ENCODE measurements at places on chromosomes 3 and 15.
A peak's percentile ranks its signal among the peaks of the same experiment; 100 is the strongest.

DNA sequence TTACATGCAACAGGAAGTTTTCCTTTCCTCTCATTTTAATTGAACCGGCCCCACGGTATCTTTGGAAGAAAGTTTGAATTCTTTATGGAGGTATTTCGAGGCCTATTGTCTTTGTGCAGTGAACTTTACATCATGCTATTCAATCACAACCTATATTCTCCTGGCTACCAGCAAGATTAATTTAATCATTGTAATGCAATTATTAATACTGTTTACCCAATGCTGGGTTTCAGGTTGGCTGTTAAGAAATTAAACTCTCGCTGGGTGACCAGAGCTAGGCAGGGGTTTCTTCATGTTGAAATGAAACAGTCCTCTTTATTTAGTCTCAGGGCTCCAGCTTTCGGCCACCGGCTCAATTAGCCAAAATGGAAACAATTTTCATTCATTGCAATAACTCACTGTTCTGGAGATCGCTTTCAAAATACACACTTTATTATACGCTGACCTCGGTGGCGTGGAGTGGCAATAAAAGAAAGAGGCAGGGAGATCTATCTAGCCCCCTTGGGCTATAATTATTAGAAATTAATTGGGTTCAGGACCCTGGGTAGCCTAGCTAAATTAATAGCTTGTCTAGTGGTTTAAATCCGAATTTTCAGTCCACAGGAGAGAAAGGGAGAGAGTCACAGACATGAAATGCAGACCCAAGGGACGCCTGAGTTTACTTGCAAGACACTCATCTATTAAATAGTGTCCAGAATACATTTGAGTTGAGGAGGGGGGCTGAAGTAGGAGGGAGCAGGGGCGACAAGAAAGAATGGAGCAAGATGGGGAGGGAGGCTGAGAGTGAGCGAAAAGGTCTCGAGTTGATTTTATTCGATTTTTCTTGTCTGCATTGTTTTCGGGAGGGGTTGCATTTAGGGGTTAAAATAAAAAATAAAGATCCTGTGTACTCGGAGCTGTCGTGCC lies 3.9 kb upstream of the MECOM start:
- DNase-seq, result peak; percentile 42

DNA sequence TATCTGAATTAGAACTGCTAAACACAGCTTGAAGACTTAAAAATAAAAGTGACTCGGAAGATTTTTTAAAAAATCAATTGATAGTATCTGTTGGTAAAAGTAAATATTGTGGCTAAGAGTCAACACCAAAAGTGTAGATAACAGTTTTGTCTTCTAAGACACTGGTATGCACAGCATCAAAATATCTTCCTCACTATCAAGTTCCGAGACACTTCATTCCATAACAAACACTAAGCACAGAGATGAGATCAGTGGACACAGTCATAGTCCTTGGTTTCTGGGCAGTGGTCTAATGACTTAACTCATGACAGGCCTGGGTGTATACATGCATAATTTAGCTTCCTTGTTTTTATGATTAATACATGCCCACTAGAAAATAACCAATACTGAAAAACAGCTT lies 63.2 kb downstream of the PXYLP1 start:
- DNase-seq, result no peak

DNA sequence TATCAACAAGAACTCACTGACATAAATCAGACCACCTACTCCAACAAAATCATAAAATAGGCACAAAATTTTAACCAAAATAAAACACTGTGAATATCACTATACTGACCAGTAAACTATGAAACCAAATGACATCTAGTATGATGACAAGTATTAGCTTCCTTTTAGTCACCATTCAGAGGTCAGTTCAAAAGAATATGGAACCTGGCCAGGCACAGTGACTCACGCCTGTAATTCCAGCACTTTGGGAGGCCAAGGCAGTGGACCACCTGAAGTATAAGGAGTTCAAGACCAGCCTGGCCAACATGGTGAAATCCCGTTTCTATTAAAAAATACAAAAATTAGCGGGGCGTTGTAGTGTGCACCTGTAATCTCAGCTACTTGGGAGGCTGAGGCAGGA lies 65.8 kb downstream of the SMARCC1 start:
- DNase-seq, result no peak

DNA sequence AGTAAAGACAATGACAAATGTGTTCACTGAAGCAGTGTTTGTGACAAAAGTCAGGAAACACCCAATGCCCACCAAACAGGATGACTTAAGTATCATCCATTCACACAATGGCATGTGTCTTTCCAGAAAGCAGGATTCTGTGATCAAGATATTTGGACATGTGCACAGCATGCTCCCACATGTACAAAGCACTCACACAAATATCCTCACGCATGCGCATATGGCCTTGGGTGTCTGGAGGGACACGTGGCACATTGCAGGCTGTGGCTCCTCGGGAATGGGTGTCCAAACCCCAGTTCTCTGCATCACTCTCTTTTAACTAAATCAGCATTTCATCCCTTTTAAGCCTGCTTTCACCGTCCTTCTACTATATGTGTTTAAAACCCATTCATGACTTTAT lies 130.5 kb downstream of the KLF13 start:
- DNase-seq, result no peak

DNA sequence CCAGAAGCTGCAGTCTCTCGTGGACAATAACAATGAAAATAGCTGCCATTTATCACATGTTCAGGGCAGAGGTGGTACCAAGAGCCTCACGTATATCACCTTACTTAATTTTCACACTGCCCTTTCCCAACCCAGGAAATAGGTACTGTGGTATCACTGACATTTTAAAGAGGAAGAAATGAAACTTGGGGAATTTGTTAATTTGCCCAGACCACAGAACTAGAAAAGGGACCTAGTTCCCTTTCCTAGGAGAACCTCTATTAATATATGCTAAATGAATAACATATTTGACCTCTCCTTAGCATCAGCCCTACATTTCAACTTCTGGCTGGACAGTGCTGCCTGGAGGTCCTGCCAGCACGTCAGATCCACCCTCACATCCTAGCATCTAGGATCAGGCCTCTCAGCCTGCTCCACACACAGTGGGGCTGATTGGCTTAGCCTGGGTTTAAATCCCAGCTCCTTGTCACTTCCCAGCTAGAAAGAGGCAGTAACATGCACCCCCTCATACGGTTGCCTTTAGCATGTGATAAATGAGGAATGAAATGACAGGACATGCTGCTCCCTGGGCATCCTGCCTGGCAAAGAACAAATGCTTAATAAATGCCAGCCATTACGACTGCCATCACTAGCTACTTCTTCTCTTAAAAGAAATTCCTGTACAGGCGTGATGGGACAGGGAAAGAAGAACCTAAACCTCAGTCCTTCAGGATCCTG lies 95.1 kb upstream of the TNFAIP8L3 start:
- no peak for DNase-seq

GRCh38 chr15:90790057-90790456 lies 72.9 kb downstream of the BLM start:
- DNase-seq, result no peak

DNA sequence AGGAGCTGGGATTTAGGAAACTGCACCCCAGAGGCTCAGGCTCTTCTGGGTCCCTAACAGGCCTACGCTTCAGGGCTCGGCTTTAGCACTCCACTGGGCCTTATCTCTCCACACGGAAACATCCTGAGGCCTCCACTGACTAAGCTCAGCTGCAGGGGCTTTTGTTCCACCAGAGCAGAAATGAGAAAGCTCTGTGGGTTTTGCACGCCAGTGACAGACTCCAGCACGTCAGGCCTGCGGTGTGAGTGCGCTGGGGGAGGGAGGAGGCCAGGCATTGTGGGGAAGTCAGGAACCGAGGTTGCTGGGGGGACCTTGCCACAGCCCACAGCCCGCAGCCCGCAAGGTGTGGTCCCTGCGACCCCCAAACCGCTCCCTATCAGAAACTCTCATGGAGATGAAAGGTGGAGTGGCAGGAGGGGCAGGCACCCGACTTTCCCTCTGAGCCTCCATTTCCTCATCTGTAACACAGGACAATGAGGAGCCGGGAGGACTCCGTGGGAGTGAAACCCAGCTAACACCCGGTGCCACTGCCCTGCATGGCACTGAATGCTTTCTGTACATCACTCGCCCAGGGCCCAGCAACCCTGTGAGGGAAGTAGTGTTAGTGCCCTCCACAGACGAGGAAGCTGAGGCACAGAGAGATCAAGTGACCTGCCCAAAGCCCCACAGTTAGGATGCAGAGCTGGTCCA lies 106.5 kb downstream of the TPRA1 start:
- no peak for DNase-seq

DNA sequence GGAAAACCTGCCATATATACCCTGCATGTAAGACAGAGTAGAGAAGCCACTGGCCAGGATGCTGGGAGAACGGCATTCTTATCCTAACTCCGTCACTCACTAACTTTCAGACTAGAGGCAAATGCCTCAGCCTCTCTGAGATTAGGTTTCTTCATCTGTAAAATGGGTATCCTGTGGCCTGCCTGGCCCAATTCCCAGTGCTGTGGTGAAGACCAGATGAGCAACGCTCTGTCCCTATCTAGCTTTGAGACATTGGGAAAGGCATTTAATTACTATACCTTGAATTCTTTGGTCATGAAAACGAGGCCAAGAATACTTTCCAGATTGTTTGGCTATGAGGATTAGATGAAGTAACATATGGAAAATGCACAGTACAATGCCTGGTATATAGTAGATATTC lies 35.9 kb downstream of the CEMIP start:
- DNase-seq, result no peak

DNA sequence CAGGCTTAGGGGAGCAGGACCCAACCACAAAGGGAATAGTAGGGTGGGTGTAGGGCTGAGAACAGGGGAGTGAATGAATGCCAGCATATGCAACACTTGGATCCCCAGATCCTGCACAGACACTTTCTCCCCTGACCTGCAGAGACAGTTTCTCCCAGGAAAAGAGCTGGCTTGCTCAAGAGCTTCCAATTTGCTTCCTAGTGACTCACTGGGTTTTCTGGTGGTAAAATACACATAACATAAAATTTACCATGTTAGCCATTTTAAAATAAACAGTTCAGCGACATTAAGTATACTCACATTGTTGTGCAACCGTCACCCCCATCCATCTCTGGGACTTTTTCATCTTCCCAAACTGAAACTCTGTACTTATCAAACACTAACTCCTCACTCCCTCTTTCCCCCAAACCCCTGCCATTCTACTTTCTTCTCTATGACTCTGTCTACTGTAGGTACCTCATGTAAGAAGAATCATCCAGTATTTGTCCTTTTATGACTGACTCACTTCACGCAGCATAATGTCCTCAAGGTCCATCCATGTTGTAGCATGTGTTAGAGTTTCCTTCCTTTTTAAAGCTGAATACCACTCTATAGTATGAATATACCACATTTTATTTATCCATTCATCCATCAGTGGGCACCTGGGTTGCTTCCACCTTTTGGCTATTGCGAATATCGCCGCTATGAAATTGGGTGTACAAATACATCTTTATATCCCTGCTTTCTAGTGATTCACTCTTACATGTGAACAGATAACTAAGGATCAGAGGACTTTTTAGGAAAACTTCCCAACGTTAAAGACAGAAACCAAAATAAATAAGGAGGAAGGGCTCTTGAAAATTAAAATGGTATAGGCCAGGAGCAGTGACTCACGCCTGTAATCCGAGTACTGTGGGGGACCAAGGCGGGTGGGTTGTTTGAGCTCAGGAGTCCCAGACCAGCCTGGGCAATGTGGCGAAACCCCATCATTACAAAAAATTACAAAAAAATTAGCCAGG lies 95.6 kb upstream of the TJP1 start:
- DNase-seq, result no peak

DNA sequence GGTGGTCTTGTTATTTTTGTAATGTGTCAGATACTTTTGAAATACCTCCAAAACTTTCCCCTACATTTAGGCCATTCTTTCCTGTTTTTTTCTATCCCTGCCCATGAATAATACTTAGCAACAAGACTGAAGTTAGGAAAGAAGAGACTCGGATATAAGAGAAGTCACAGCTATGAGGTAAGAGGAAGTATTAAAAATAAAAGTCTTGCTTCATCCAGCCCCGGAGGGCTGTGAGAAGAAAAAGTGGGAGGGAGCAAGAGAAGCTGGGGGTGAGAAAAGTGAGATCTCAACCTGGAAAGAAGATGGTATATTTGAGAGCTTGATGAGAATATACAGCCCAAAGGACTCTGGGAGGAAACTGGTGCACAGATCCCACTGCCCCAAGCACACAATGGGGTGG lies 213.5 kb upstream of the CDIN1 start:
- no peak for DNase-seq

DNA sequence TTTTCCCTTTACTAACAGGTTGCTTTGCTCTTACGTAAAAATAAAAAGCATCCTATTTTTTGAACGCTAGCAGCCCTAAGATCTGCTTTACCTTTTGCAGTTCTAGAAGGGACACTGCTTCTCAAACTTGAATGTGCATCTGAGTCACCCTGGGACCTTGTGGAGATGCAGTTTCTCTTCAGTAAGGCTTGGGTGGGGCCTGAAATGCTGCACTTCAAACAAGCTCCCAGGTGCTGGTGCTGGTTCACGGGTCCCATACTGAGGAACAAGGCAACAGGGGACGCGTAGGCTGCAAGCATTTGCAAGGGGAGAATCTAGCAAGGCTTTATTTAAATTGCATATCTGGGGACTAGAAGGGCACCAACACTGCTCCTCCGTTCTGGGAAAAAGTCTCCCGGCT lies 30.0 kb downstream of the MB21D2 start:
- DNase-seq, result no peak

- DNase-seq, result no peak
These were observed 56.0 kb upstream of the TASOR start for GRCh38 chr3:56739036-56739435.

All from tongue (tissue), 3 donors.